Stimulated activated naive CD8-positive, alpha-beta T cell treated with anti-CD3 and anti-CD28 coated beads, Interleukin-15, Interleukin-2, amounts not matched to agents 100 U/mL and 50 U/mL, for 24 hours (primary cell): ENCODE measurements at places on chromosomes 2 and 18.

DNA sequence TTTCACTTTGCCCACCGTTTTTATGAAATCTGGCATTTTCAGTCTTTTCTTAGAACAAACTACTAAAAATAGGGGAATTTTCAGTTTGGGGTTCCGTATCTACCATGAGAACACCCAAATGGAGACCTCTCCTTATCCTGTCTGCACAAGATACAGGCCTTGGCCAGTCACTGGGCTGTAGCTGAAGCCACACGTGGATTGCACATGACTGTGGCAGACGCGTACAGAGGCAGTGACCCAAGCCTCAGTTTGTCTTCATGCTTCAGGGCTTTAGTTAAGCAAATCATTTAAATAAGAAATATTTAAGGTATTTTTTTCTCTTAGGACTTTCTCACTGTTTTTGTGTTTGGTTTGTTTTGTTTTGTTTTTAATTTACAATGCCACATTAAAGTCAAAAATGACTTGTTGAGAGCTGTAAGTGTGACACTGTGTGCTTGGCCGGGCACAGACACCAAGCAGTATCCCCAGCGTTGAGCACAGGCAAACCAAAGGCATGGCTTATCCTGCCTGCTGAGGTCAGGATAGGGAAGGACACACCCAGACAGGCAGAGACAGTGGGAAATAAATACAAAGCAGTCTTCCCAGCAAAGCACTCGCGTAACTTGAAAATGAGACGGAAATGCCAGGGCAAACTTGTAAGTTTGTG is 53.3 kb downstream of the TRAPPC12 start:
- no peak for DNase-seq

DNA sequence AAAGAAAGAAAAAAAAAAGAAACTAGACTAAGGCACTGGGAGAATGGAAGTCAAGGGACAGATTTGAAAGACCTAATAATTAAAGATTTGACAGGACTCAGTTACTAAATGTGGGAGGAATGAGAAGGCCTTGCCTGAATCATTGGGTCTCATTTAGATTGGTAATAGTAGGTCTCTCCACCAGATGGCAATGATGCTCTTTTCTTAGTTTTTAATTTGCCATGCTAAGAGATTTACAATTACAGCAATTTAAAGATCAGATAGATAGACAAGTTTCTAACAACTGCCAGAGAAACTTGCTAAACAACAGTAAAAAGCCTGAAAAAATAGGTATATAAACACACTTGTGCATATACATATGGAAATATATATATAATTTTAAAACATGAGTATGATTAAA is 153.0 kb downstream of the TMEM247 start:
- DNase-seq, result no peak

- no peak for DNase-seq
Measured at GRCh38 chr2:217189747-217190146, 329.9 kb upstream of the TNP1 start.

- no peak for DNase-seq
Measured at GRCh38 chr2:161979490-161979889, 94.5 kb downstream of the DPP4 start.

DNA sequence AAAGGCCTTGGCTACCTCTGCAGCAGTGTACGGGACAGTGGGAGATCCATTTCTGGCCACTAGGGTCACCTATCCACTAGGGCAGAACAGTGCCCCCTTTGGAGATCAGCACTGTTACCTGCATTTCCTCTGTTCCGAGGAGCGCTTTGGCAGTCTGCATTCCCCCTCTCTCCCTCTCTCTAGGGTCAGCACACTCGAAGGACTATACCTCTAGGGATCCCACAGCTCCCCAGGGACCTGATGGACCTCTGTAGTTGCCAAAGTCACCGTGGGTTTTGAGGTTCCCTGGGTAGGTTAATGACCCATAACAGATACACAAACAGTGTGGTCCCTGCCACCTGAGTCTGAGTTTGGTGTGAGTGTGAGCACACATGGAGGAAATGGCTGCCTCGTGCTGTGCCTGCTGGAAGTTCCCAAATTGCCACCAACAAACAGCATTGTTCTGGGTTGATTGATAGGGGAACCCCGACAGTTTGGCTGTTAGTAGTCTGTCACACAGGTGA is 99.8 kb upstream of the VWC2L start:
- no peak for DNase-seq

- DNase-seq, result no peak
Measured at GRCh38 chr2:167697948-167698347, 549.4 kb downstream of the STK39 start.

- no peak for DNase-seq
Measured at GRCh38 chr2:11393711-11394236, 49.3 kb upstream of the ROCK2 start.

DNA sequence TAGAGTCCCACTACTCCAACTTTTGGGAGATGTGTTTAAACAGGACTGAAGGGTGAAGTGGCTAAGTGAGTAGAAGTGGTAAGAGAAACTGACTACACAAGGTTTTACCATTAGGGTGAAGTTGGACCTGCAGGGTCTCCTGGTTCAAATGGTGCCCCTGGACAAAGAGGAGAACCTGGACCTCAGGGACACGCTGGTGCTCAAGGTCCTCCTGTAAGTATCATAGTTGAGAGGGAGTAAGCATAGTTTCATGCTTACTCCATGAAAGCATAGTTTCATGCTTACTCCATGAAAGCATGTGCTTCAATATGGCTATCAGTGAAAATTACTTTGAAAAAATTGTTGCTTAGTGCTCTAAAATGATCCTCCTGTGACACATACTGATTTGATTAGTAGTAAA is 19.1 kb downstream of the COL3A1 start:
- no peak for DNase-seq

DNA sequence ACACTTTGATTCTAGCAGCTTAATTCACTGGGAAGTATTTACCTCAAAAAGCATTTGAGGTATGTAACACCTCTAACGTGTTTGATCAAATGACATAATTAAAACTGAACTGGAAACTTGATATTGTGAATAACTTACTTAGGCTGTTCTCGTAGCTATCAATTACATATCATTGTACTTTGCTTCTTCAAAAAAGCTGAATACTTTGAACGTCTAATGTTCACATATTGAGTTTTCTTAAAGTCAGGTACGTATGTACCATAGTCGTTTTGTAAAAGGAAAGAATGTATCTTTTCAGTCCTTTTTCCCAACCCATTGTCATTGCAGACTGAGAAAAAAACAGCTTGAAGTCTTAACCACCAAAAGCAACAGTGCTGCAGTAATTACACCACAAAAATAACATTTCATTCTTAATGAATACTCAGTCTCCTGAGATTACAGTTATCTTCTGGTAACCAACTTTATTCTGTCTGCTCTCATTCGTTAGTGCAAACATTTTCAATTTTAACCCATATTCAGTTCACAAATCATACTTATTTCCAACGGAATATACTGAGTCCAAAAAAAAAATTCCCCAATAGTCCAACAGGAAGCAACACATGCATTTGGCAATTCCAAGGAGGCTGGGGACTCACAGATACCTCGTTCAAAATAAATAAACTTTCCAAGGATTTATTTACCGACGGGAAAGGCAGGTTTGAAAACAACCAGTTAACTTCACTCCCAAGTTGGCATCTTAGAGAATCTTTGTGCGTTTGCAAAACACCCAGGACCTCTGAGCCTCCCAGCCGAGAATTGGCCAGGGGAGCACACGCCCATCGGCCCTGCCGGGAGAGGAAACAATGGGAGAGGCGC is 1.1 kb downstream of the CHN1 start:
- no peak for DNase-seq
